CD4-positive, alpha-beta T cell treated with Interleukin-12 subunit alpha and Interleukin-12 subunit beta, for 1 hour (primary cell): ENCODE measurements at places on chromosomes 6 and 20.

DNA sequence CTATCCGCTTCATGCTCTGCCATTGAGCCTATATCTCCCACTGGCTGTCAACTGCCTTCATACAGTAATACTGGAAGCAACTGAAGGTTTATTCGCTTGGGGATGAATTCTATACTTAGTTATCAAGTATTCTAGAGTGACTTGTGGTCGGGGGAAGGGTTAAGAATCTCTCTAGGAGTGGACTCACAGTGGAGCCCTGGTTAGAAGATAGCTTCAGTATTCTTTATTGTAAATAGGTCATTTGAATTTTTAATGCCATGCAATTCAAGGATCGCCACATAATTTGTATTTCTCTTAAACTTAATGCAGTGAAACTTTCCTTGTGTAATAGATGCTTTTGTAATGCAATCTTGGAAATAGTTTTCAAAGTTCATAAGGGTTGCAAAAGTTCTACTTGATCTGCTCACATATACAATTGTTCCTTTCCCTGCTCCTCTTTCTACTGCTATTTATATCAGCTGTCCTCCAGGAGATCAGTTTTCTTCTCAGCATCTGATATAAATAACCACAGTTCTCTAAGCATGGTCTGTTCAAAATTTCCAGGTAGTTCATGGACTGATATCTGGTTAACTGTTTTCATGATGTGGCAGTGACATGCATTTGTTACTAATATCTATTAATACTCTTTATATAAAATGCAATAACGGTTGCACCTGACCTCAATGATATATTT, 120.3 kb downstream of the KCNQ5 start:
- DNase-seq = no peak

DNA sequence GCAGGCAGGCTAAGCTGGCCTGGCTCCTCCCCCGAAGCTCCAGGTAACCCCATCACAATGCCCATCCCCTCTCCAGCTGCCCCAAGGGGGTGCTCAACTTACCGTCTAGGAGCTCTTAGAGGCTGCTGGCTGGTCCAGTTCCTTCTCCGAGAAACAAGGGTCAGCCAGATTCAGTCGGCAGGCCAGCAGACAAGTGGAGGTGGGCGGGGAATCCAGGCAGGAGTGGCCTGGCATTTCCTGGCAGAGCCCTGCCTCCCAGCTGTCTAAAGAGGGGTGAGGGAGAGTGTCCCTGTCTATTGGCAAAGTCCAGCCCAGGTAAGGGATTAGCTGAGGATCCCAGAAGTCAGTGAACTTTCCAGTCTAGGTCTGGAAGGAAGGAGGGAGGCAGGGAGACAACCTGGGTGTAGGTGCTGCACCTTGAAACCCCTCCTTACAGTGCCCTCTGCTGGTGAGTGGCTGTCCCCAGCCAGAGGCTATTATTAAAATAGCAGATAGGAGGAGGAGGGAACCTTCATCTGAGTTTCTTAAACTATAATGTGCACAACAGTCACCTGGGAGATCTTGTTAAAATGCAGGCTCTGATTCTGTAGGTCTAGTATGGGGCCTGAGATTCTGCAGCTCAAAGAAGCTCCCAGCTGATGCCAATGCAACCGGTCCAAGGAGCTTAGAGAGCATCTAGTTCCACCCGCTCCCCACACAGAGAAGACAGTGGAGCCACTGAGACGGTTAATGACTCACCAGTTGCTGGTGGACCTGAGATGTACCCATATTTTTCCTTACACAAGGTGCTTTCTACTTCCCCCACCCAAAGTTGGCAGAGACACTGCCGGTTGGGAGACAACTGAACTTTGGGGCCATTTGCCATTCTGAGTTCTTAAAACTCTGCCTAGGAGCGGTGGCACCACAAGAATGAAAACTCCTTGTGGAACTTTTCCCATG, at the start of gene UNC5CL:
Gene UNC5CL, minus strand, starts transcription at position 162 of the 939 bp plus-strand sequence. CDS start 4,147 bp downstream, outside the sequence.
- DNase-seq = peak; percentile 45

GRCh38 chr6:129662406-129662766, 47.6 kb downstream of the ARHGAP18 start:
- no peak for DNase-seq

GRCh38 chr20:24158281-24158680, 169.7 kb upstream of the GGTLC1 start:
- no peak for DNase-seq

- no peak for DNase-seq
Measured at GRCh38 chr6:68307301-68307700, 327.8 kb upstream of the ADGRB3 start.

DNA sequence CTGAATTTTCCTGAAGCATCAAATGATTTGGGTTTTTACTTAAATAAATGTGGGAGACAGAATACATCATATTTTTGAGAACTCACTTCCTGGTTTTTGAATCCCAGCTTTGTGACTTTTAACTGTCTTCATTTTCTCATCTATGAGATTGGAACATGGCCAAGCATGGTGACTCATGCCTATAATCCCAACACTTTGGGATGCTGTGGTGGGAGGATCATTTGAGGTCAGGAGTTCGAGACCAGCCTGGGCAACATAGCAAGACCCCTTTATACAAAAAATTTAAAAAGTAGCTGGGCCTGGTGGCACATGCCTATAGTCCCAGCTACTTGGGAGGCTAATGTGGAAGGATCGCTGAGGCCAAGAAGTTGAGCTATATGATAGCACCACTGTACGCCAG, 122.3 kb downstream of the QKI start:
- DNase-seq = no peak

- DNase-seq = no peak
Measured at GRCh38 chr20:64205611-64206026, 41.4 kb downstream of the MYT1 start.
